H9 (cell line): ENCODE measurements at places on chromosomes 1 and 21. TPM values are rescaled to one million over a fixed set of nuclear protein-coding genes. Genes with fewer than 3 reads are reported as not detected.
A peak's percentile ranks its signal among the peaks of the same experiment; 100 is the strongest.

CYP4Z1 gene
- not detected in 2 replicates for total RNA-seq

DNA sequence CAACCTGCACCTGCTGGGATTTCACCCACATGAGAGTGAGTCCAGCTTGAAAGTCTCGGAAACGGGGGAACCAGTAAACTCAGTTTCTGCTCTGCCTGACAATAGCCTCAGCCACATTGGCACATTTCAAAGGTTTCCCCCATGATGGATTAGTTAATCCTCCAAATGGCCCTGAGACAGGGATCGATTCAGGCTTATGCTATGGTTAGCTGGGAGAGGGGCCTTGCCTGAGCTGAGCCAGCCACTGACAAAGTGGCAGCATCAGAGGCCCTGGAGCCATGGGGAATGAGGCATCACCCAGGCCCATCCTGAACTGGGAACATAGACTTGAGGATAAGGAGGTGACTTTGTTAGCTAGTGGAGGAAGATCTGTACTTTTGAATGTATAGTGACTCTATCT lies 2.9 kb upstream of the CLSTN1 start:
- DNase-seq = no peak

GRCh38 chr1:239262538-239262937 lies 123.8 kb upstream of the CHRM3 start:
- no peak for DNase-seq

DNA sequence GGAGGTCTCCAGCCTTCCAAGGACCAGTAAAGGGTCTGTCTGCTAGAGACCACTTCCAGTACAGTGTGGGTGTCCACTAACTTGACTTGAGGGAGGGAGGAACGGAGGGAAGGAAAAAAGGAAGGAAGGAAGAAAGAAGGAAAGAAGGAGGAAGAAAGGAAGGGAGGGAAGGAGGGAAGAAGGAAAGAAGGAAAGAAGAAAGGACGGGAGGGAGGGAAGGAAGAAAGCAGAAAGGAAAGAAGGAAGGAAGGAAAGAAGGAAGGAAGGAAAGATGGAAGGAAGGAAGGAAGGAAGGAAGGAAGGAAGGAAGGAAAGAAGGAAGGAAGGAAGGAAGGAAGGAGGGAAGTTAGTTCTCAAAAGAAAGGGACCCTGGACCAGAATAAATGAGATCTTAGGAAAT lies 26.8 kb upstream of the HSD3B1 start:
- no peak for DNase-seq

DNA sequence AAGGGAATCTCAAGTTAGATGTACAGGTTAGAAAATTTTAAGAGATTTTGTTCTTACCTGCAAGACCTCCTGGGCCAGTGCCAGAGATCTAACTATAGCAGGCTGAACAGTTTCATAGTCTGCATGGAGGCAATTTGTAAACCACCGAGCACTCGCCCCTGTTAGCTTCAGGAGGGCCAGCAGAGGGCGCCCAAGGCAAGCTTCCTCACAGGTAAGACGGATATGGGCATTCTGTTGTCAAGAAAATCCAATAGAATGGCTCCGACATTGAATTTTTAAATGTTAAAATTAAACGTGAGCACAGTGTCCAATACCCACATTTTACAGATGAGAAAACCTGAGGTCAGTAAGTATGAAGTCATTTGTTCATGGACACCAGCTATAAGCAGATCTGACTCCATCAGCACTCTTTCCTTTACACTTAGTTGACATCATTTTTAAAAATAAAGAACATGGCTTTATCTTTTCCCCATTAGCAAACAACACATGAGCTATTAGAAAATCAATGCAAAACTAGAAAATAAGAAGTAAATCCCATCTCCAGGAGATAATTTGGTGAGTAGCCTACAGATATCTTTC lies 2.2 kb downstream of the REG4 start:
- peak; percentile 75 for DNase-seq

- no peak for DNase-seq
These were observed 2.4 kb upstream of the MMP23B start for GRCh38 chr1:1629430-1630190.

GRCh38 chr1:65955503-65955902 lies 162.8 kb downstream of the PDE4B start:
- DNase-seq = no peak

DNA sequence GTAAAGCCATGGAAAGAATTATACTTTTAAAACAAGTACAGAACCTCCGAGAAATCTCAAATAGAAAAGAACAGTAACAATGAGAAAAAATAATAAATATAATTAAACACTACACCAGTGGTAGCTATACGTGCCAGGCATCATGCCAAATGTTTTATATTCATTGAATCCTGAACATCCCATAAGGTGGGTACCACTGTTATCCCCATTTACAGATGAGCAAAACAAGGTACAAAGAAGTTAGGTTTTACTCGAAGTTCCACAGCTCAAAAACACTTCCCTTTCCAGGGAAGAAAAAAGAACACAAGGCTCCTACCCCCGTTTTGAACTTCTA lies 33.4 kb downstream of the JAK1 start:
- no peak for DNase-seq

GRCh38 chr1:184836141-184836540 lies 81.5 kb upstream of the EDEM3 start:
- DNase-seq = no peak

ZNF648 gene
- total RNA-seq = 1.1 and 1.4 TPM in 2 replicates

- no peak for DNase-seq
These were observed 30.2 kb downstream of the RUNX3 start for GRCh38 chr1:24899581-24900485.

DNA sequence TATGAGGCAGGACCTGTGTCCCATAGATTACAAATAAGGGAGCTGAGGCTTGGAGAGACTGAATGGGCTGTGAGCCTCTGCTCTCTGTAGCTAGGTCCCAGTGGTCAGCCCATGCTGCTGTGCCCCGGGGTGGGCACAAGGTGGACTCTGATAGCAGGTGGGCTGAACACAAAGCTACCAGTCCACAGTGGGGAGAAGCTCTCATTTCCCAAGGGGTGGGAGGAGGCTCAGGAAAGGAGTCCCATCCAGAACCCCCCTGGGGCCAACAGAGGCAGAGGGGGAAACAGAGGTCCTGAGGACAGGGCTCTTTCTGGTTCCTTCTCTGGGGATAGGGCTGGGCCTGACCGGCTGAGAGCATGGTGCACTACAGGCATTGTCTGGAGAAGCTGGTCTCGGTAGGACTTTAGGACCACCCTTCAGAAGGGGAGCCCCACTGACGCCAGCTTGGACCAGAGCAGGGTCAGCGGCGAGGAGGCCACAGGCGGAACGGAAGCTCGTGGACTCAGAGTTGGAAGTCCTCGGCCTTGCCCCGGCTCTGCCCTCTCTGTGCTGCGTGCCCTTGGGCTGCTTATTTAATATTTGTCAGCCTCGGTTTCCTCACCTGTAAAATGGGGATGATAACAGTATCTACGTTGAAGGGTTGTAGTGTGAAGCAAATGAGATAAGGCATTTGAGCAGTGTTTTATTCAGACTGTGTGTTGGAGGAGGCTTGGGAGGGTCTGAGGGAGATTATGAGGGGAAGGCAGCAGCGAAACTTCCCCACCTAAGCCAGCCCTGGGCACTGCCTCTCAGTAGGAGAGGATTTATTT lies 26.6 kb downstream of the SDE2 start:
- no peak for DNase-seq

DNA sequence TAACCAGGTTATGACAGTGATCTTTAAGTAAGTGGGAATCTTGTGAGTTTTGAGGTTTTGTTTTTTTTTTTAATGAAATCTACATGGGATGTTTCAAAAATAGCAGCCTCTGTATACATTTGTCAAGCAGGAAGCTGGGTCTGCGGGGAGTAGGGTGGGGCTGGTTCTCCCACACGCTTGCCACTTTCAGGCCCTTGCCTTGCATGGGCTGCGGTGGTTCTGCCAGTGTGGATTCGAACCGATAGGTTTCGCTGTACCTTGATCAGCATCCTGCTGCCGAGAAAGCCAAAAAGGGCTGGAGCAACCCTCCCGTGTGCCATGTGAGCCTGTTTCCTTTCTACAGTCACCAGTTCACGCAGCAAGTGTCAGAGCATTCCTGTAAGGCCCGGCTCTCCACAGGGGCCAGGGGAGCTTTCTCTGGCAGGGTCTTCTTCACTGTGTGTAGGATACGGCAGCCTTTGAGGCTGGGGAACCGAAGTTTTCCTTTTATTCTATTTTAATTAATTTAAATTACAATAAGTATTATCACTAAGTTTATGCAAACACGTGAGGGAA lies 79.2 kb upstream of the SAMD11 start:
- DNase-seq = peak; percentile 40

MUTYH gene
- total RNA-seq = 52.6 and 61.1 TPM in 2 replicates

CCT8 gene
- 347 and 356 TPM in 2 replicates for total RNA-seq

DNA sequence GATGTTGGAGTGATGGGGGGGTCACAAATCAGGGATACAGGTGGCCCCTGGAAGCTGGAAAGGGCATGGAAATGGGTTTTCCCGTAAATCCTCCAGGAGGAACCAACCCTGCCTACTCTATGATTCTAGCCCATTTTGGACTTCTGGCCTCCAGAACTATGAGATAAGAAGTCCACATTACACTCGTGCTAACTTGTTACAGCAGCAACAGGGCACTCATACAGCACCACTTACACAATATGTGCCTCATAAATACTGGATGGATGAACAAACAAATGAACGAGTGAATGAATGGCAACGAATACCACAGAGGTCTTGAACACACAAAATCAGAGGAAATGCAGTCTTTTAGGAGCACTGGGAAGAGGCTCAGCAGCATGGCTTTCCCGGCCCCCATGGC lies 531.3 kb downstream of the NPHP4 start:
- DNase-seq = no peak

DNA sequence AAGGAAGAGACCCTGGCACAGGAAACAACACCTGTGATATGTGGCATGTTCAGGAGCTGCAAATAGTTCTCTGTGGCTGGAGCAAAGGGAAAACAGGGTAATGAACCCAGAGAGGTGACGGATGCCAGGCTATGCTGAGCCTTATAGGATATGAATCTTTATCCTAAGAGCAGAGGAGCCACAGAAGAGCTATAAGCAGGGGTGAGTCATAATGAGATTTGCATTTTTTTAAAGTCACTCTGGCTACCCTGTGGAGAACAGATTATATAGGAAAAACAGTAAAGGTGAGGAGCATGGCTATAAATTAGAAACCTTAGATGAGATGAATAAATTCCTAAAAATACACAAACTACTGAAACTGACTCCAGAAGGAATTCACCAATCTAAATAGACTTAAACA lies 12.8 kb upstream of the MPL start:
- DNase-seq = no peak

BRINP3 gene
- total RNA-seq = not detected in 2 replicates

DNA sequence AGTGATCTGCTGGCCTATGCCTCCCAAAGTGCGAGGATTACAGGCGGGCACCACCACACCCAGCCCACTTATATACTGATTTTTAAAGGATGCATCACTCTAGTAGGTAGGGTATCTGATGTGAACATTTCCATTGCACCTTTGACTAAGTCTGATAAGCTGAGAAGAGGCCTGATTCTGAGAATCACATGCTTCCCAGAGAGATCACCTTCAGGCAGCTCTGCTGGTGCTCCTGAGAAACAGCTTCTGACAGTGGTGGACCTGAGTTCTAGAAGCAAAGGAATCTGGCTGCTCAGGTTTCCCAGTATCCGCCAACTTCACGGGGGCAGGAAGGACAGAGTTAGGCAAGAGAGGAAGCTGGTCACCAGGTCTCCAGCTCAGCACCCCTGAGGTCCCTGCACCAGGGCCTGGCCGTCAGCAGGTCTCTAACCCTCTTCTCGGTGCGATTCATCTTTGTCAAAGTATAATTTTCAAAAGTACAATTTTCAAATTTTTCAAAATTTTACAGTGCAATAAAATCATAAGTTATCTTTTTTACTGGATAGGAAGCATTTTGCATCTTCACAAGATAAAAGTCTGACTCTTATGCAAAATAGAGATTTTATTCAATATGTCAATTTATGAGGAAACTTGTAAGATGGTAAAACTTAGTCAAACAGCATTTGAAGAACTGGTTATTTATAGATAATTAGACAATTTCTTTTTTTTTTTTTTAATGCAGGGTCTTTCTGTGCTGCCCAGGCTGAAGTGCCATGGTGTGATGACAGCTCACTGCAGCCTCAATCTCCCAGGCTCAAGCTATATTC lies 25.8 kb upstream of the MPZL1 start:
- DNase-seq = no peak

GRCh38 chr1:203038217-203038741 lies 12.0 kb downstream of the PPFIA4 start:
- peak; percentile 16 for DNase-seq

DNA sequence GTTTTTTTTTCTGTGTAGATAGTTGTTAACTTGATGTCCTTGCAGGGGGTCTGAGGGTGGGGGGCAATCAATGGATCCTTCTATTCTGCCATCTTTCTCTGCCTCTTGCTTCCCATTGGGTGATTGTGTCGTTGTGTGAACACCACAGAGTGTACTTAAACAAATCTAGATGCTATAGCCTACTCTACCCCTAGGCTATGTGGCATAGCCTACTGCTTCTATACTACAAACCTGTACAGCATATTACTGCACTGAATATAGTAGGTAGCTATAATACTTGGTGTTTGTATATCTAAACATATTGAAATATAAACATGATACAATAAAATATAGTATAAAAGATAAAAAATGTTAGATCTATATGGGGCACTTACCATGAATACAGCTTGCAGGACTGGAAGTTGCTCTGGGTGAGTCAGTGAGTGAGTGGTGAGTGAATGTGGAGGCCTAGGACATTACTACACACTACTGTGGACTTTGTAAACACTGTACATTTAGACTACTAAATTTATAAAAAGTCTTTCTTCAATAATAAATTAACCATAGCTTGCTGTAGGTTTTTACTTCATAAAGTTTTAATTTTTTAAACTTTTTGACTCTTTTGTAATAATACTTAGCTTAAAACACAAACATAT lies 105.4 kb downstream of the CENPF start:
- no peak for DNase-seq

DCDC2B gene
- total RNA-seq = not detected in 2 replicates

DNA sequence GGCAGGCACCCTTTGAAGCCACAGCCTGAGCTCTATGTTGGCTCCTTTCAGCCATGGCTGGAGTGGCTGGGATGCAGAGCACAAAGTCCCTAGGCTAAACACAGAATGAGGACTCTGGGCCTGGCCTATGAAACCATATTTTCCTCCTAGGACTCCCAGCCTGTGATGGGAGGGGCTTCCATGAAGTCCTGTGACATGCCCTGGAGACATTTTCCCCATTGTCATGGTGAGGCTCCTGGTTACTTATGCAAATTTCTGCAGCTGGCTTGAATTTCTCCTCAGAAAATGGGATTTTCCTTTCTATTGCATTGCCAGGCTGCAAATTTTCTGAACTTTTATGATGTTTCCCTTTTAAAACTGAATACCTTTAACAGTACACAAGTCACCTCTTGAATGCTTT lies 61.3 kb downstream of the VCAM1 start:
- DNase-seq = no peak

DNA sequence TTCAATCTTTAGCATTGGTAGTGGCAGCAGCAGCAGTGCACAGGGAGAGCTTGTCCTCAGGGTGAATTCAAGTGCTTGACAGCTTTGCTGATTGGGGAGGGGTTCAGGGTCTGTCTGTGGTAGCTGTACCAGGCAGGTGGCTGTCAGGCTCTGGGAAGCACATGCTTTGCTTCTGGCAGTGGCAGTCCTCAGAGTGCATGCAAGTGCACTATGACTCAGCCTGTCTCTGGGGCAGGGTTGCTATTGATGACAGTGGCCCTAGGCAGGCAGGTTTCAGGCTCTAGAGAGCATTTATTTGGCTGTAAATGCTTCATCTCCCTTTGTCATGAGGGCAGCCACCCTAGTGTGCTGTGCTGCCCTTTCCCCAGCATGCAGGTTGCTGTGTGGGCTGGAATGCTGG lies 251.9 kb upstream of the LRRC7 start:
- peak; percentile 31 for DNase-seq

C1orf141 gene
- not detected in 2 replicates for total RNA-seq

AADACL3 gene
- total RNA-seq = 0.22 and 0.35 TPM in 2 replicates
